Neural crest cell (in vitro differentiated cells): ENCODE measurements at places on chromosomes 5 and 9.

DNA sequence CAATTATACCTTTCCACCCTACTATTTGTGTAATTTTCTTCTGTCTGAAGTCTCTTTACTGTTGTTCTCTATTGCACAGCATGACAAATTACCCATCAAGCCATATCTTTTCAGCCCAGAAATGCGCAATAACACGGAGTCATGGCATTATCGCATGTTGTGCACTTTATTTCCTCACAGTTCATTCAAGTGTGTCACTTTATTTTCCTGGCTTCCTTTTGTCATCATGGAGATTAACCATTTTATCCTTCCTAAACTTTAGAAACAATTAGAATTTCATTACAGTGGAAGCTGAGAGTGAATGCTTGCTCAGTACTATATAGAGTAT is 41.3 kb upstream of the MEF2C start:
- DNase-seq = no peak

- no peak for DNase-seq
Observed at GRCh38 chr9:122816163-122816867, 12.1 kb downstream of the PDCL start.

GRCh38 chr5:151318850-151319732 is 15.5 kb upstream of the SLC36A3 start:
- DNase-seq = no peak

- DNase-seq = no peak
Observed at GRCh38 chr5:176618783-176619182, 8.8 kb upstream of the GPRIN1 start.

DNA sequence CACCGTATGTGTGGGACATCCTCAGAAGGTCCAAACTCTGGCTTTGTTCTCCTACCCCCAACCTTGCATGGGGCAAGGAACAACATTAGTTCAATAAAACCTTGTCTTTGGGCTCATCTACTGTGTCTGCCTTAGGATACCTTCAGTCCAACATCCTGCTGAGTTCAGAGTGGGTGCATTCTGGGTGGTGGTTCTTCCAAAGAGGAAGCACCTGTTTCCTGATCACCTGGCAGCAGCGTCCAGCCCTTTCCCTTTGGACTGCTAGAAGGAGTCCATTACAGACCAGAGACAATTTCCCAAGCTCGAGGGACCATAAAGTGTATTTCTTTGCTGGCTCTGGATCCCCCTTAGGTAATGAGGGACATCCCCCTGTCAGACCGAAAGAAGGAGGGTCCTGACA is 154.1 kb downstream of the SEMA6A start:
- DNase-seq = no peak

DNA sequence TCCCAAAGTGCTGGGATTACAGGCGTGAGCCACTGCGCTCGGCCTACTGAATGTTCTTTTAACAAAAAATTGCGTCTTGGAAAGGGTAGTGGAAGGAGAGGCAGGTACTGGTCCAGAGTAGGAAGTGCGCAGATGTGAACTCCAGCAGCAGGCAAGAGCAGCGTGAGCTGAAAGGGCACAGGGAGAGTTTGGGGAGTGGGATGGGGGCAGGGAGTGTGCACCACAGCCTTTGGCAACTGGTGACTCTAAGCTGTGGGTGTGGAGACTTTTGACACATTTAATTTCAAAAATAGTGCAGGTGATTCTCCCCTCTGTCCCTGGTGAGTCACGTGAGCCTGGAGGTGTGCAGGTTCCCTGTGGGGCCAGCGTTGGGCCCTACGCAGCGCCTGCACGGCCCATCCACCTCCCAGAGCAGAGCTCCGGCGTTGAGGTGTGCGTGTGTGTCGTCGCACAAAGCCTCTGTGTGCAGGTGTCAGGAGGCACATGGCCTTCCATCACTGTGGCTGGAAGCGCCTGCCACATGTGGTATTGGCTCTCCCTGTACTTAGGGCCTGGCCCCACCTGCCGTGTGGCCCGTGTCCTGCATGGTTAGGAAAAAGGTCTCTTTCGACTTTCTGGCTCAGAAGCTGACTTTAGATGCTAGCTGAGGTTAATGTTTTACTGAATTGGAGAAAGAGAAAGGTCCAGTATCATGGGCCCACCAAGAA is 11.5 kb downstream of the SQSTM1 start:
- no peak for DNase-seq

DNA sequence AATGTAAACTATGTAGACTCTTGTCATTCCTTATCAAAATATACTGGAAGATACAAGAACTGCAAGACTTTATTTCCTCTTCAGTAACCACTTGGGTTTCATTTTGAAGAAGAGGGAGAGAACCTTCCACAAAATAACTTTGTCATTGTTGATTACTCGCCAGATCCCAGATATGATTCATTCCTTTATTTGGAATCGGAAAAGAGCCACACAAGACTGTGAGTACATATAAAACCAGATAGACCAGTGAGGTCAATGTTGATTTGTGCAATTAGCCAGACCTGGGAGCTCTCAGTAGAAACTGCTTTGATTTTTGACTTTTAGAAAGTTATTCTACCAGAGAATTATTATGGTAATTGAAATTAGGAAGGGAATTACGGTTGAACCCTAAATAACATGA is 146.1 kb downstream of the TMEM167A start:
- no peak for DNase-seq

GRCh38 chr5:177982072-177982727 is 13.8 kb downstream of the PROP1 start:
- no peak for DNase-seq

DNA sequence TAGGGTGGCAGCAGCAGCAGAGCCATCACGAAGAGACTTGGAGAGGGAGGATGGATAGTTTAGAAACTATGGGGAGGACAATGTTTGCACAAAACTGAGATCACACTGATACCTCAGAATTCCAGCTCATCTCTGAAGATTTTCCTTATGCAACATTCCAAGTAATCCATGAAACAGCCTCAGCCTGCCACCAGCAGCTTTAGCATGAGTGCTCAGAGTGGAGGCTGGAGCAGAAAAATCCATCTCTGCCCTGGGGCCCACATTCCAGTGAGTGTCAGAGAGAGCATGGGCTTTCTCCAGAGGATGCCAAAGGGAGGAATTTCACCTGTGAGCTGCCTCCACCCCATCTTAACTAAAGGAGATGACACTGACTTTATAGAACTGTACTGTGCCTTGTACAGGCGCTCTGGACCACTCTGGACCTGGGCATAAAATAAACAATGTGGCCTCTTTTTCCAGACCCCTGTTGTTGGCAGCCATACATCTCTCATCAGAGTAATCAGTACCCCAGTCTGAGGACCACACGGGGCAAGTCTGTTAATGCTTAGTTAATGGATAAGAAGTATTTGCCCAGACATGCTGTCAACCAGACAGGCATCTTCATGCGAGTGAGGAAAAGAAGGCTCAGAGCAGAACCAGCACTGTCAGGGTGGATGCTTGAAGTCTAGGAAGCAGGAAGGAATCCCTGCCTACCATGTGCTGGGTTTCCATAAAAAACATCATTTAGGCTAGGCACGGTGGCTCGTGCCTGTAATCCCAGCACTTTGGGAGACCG is 440.9 kb downstream of the ENC1 start:
- DNase-seq = no peak

GRCh38 chr9:118957585-118957984 is 411.6 kb downstream of the BRINP1 start:
- DNase-seq = no peak

DNA sequence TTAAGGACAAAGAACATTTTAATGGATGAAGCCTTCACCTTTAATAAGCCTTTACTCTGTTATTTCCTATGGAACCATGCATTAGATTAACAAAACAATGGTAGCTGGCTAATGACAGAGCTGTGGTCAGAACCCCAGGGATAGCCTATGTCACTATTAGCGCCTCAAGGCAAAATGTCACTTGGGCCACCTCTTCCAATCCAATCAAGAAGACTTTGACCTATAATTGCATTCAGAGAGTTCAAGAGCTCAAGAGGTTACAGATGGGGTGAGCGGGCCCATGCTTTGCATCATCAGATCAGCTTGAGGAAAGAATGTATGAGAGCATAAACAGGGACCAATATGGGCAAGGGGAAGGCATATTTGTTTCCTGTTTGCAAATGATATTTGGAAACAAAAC is 425.1 kb downstream of the ARHGEF28 start:
- no peak for DNase-seq

DNA sequence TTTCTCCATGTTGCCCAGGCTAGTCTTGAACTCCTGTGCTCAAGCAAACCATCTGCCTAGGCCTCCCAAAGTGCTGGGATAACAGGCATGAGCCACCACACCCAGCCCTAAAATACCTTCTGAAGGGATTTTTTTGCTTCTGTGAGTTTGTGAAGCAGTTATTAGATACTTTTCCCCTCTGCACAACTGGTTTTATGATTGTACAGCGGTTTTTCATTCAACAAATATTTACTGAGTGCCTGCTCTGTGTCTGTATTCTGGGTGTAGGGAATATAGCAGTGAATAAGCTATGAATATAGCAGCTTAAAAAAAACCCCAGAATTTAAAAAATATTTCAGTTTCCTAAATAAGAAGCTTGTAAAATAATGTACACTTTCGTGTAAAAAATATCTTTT is 2.3 kb downstream of the SNX24 start:
- no peak for DNase-seq

- DNase-seq = no peak
Observed at GRCh38 chr9:93125331-93125894, 8.6 kb downstream of the NINJ1 start.

DNA sequence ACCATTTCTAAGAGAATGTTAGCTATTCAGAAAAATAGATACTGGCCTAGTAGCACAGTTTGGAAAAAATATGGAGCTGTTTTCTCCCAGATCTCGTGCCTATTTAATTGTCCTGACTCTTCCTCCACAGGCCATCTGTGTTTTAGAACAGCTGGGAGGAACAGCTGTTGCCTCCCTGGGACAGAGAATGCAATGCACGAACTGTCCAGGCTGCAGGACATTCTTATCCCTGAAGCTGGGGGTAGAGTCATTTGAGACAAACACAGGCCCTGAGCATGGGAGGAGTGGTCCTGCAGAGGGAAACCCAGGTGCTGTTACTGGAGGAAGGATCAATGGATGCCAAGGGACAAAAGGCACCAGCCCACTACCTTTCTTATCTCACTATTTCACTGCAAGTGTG is 20.9 kb upstream of the SPARC start:
- DNase-seq = no peak
